ENCODE measurements at places on chromosomes 1 and 21.
A peak's percentile ranks its signal among the peaks of the same experiment; 100 is the strongest.

DNA sequence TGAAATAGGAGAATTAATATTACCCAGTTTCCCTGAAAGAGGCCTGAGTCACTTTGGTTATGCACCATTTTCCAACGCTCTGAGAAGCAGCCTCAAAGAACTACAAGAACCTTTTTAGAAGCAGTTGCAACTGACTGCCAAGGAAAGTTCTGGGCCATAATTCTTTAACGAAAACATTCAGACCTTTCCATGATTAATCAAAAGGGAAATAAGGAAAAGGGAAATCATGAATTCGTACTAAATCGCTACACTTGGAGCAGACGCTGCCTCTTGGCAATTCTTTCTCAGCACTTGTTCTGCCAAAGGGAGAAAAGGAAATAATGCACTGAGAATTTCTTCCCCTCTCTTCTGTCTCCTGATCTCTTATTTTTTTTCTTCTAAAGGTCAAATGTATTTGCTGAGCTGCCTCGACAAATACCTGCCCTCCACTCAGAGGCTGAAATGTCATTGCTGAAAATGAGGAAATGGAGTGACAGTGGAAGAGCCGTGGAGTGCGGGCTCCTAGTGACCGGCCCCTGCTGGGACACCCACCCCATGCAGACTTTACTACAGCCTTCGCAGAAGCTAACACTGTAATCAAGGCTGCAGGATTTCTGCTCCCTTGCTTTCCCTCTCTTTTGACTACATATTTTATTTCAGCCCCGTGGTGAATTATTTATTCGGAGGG, 67.9 kb upstream of the GALNT2 start:
- DNase-seq: no peak

GRCh38 chr1:172003766-172004530, 162.7 kb downstream of the DNM3 start:
- DNase-seq: no peak

DNA sequence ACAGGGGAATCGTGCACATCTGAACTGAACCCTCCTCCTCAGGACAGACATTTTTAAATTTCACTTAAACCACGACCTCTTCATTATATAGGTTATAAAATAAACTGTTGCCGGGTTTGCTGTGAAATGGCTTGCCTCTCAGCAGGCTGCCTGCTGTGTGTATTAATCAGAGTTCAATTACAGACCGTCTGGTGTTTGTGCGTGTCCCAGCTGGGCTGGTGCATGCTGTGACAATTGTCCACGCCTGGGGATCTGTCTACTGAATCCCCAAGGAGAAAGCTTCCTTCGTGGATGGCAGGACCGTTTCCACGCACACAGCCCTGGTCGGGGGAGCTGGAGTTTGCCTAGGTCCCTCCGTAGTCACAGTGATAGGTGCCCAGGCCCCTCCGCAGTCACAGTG, 13.4 kb upstream of the AGPAT3 start:
- DNase-seq: no peak

DNA sequence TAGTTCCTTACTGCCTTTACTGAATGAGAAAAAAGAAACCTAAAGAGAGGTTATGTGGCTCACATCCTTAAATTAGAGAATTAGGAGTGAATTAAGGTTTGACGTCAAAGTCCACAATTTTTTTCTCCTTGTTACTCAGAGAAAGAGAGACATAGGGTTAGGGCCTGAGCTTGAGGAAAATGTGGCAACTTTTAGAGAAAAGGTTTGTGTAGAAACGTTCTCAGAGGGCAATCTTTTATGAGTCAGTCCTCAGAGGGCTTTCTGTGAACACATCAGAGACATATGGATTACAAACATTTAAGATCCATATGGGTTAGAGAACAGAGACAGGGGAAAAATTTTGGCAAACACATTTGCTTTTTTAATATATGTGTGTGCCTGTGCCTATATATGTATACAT, 242.8 kb downstream of the TGFB2 start:
- no peak for DNase-seq

GRCh38 chr1:9850442-9851162, 26.8 kb upstream of the CLSTN1 start:
- DNase-seq: no peak

DNA sequence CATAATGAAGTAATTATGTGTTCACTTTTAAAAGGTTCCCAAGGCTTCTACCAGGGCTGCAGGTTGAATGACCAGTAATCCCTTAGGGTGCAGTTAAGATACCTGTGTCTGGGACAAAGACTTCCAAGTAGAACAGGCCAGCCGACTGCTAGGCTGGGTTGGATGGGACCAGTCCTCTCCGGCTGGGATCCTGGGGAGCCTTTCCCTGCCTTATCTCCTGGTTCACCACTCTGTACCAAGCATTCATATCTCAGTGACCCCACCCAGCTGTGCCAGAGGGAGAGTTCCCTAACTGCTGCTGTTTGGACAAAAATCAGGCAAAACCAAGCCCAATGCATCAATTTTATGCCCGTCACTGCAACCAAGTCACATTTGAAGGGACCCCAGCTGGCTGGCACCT, 116.2 kb upstream of the ATP1A1 start:
- DNase-seq: no peak

DNA sequence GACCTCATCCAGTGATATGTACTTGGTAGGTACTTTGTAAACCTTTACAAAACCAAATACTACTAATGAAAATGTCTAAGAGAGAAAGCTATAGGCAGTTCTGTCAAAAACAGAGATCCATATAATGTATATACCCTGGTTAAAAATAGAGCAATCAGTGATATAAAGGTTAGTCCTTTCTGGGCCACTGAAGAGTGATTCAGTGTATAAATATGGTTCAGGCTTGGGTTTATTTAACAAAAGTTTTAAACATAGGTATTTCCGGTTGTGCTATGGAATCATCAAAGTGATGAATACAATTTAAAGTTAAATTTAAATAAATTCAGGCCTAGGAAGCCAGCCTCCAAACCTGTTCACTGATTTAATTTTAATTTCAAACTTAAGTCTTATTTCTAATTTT, 108.4 kb upstream of the DMRTA2 start:
- no peak for DNase-seq

- no peak for DNase-seq
Observed at GRCh38 chr1:118306851-118307250, 121.8 kb upstream of the SPAG17 start.

- peak; percentile 77 for DNase-seq
Observed at GRCh38 chr1:235093696-235094592, 34.7 kb downstream of the TOMM20 start.

GRCh38 chr1:78176448-78176847, 130.7 kb downstream of the GIPC2 start:
- no peak for DNase-seq

DNA sequence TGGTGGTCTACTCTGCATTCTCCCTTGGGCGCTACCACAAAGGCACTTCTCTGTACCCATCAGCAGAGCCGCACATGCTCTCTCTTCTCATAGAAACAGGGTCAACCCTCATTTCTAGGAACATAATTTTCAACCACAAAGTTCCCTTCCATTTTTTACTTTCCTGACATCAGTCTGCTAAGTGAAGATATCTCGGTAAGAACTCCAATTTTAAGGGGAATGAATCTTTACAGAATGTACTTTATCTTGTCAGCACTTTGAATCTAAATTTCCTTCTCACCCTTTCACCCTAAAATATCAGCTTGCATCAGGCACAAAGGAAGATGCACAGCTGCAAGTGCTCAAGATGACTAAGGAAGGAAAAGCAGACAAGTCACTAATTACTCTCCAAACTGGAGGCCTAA, 545.9 kb downstream of the SMYD3 start:
- no peak for DNase-seq

DNA sequence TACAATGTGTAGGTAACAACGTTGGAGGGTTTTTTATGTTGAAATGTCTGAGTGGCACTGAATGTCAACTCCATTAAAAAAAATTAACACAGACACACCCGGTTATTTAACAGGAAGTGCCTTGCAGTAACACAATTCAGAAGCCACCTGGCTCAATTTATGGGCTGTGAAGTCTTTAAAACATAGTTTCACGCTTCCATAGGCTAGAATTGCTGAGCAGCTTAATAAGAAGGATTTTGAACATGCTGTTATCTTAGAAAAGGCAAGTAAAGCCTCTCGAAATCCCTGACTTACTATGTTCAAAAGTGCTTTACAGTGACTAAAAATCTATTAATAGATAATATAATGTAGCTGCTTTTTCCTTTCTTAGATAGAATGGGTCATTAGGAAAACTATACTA, 19.7 kb downstream of the SRSF4 start:
- DNase-seq: no peak

- DNase-seq: no peak
Observed at GRCh38 chr1:206447792-206448191, 22.5 kb upstream of the IKBKE start.

- DNase-seq: no peak
Observed at GRCh38 chr1:95286479-95286878, 52.5 kb downstream of the RWDD3 start.

DNA sequence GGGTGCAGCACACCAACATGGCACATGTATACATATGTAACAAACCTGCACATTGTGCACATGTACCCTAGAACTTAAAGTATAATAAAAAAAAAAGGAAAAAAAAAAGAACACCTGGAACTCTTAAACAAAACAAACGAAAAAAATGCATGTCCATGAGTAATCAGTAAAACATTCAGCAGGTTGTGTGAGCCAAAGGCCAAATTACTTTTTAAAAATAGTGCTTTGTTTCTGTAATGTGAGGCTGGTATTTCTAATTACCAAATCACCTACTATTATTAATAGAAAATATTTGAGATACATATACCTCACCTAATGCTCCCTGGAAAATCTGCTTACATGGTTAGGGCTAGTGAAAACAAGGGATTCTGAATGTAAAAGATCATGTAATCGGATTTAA, 294.4 kb upstream of the NR5A2 start:
- no peak for DNase-seq

DNA sequence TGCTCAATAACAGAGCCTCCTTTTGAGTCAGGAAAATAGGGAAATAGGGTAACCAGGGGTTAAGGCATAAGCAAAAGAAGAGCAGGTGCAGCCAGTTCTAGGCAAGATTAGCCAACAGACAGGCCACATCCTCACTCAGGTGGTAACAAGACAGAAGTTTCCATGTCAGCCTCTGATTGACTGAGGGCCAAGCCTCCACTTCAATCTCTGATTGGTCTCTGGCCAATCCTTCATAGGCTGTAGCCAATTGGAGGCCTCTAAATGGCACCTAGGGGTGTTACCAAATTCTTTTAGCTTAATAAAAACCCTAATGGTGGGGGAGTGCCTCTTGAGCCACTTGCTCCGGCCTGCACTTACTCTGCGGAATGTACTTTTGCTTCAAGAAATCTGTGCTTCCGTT, 37.2 kb downstream of the LACTBL1 start:
- DNase-seq: no peak

- no peak for DNase-seq
Observed at GRCh38 chr1:182262425-182262824, 129.2 kb downstream of the GLUL start.

DNA sequence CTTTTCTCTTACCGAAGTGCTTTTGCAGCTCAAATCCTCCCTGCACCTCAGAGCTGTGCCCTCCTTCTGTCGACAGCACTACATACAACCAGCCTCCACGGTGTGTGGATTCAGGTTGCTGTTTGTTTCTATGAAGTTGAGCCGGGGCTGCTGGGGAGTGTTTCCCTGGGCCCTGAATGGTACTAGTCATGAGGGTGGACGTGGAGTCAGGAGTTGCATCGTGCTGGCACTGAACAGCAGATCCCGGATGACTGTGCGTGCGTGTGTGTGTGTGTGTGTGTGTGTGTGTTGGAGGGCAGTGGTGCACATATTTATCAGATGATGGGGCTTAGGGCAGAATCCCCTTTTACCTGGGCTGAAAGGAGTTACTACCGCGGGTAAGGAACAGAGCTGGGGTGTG, 47.0 kb downstream of the ACTL8 start:
- DNase-seq: no peak

- DNase-seq: no peak
Observed at GRCh38 chr1:31689854-31690253, 14.0 kb downstream of the COL16A1 start.

DNA sequence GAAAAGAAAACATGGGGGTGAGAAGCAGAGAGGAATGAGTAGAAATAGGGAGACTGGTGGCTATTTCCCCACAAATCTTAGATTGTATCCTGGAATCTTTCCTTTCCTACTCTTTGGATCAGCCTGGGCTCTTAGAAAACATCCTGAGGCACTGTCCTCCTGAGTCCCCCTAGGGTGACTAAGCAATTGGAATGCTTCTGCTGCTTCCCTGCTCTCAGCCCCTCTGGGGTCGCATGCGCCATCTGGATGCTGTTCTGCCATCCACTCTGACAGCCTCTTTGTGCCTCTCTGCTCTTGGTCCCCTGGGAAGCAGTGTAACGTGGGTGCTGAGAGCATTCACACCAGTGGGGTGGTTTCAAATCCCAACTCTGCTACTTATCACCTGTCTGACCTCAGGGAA, 443.0 kb downstream of the SIPA1L2 start:
- no peak for DNase-seq

- no peak for DNase-seq
Observed at GRCh38 chr1:11800756-11801433, 4.9 kb downstream of the MTHFR start.

- DNase-seq: no peak
Observed at GRCh38 chr1:22953740-22954141, 18.9 kb downstream of the LACTBL1 start.

- DNase-seq: no peak
Observed at GRCh38 chr1:86507935-86508582, 38.8 kb upstream of the CLCA4 start.

DNA sequence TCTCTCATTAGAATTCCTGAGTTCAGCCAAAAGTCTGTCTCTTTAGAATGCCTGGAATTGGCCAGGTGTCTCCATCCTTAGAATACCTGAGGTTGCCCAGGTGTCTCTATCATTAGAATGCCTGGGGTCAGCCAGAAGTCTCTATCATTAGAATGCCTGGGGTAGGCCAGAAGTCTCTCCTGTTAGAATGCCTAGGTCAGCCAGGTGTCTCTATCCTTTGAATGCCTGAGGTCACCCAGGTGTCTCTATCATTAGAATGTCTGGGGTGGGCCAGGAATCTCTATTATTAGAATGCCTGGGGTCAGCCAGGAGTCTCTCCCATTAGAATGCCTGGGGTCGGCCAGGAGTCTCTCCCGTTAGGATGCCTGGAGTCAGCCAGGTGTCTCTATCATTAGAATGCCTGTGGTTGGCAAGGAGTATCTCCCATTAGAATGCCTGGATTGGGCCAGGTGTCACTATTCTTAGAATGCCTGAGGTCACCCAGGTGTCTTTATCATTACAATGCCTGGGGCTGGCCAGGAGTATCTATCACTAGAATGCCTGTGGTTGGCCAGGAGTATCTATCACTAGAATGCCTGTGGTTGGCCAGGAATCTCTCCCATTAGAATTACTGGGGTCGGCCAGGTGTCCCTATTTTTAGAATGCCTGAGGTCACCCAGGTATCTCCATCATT, 43.0 kb downstream of the RNF187 start:
- no peak for DNase-seq

DNA sequence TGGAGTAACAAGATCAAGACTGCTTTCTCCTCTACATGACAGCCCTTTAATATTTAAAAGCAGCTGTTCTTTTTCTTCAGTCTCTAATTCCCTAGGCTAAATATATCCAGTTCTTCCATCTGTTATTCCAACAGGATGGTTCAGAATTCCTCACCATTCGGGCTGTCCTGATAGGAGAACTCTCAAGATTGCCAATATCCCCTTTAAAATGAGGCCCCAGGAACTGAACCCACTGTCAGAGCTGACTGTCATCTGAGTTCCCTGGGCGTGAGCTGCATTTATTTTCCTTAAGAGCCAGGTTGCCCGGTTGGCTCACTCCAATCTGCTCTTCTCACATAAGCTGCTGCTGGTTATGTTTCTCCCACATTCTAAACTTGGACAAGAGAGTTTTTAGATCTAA, 177.6 kb downstream of the MIS18A start:
- no peak for DNase-seq

All from GM20000 (cell line).